ENCODE measurements at places on chromosomes 11 and 22. TPM values are rescaled to one million over a fixed set of nuclear protein-coding genes. Genes with fewer than 3 reads are reported as not detected.

TMPRSS6 gene
- not detected for total RNA-seq

SCUBE1 gene
- 0.30 TPM for total RNA-seq

FERMT3 gene
- total RNA-seq: 69.7 TPM

AGBL2 gene
- not detected for total RNA-seq

SNX32 gene
- not detected for total RNA-seq

BCO2 gene
- total RNA-seq: 0.40 TPM

CSF2RB gene
- total RNA-seq: 9.5 TPM

NRIP3 gene
- 9.2 TPM for total RNA-seq

BBOX1 gene
- total RNA-seq: not detected

NOX4 gene
- 31.4 TPM for total RNA-seq

FGF19 gene
- total RNA-seq: not detected

OR6T1 gene
- total RNA-seq: not detected

CRYBA4 gene
- not detected for total RNA-seq

OR51B5 gene
- total RNA-seq: not detected

IRF7 gene
- total RNA-seq: 84.2 TPM

APOBEC3A gene
- total RNA-seq: not detected

AIP gene
- 61.3 TPM for total RNA-seq

TREH gene
- total RNA-seq: not detected

SLC22A25 gene
- total RNA-seq: not detected

TMEM109 gene
- total RNA-seq: 201 TPM

CRACR2B gene
- total RNA-seq: 9.5 TPM

TBX10 gene
- not detected for total RNA-seq

OR1S2 gene
- not detected for total RNA-seq

TRPM5 gene
- total RNA-seq: not detected

ASCC2 gene
- total RNA-seq: 33.4 TPM

OLFML1 gene
- not detected for total RNA-seq

JHY gene
- 1.2 TPM for total RNA-seq

VWA5A gene
- 4.8 TPM for total RNA-seq

LRRN4CL gene
- not detected for total RNA-seq

OR2AG2 gene
- not detected for total RNA-seq

UBQLNL gene
- not detected for total RNA-seq

PDE3B gene
- 0.27 TPM for total RNA-seq

VPREB1 gene
- not detected for total RNA-seq

GLB1L2 gene
- 0.07 TPM for total RNA-seq

CECR2 gene
- 0.05 TPM for total RNA-seq

PYGM gene
- not detected for total RNA-seq

CCDC134 gene
- total RNA-seq: 7.8 TPM

CNIH2 gene
- total RNA-seq: not detected

IFITM10 gene
- total RNA-seq: 0.20 TPM

PITPNM1 gene
- 19.4 TPM for total RNA-seq

RASD2 gene
- total RNA-seq: not detected

ZNF214 gene
- not detected for total RNA-seq

CHCHD10 gene
- 8.1 TPM for total RNA-seq

PGA5 gene
- total RNA-seq: not detected

OR2AT4 gene
- not detected for total RNA-seq

IGLL1 gene
- not detected for total RNA-seq

PLA2G3 gene
- not detected for total RNA-seq

FXYD6 gene
- 0.30 TPM for total RNA-seq

VSIG2 gene
- 0.07 TPM for total RNA-seq

TESMIN gene
- total RNA-seq: 5.3 TPM

SCUBE2 gene
- 0.33 TPM for total RNA-seq

OOSP4A gene
- not detected for total RNA-seq

SLC22A6 gene
- total RNA-seq: not detected

RFPL3 gene
- total RNA-seq: not detected

OR51G2 gene
- not detected for total RNA-seq

MAP6 gene
- total RNA-seq: 0.30 TPM

PGGHG gene
- 7.1 TPM for total RNA-seq

OR51B4 gene
- not detected for total RNA-seq

KIF18A gene
- 11.8 TPM for total RNA-seq

Data from mammary microvascular endothelial cell (primary cell).